Activated CD4-positive, CD25-positive, alpha-beta regulatory T cell (primary cell): ENCODE measurements at places on chromosomes 4 and X.

DNA sequence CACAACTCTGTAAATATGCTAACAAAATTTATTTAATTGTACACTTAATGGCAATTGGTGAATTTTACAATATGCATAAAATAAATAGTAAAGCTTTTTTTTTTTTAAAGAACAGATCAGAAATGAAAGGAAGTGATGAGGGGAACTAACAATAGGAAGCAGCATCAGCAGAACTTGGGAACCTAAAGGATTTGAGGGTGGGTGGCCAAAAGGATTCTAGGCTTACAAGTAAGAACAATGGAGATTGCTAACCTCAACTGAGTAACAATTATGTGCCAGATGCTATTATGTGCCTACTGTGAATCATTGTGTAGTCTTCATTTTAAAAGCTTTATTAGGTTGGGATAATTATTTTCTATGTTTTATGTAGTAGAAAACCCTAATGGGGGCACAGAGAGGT lies 185.2 kb downstream of the LDB2 start:
- DNase-seq: no peak

- no peak for DNase-seq
These were observed 57.9 kb downstream of the PASD1 start for GRCh38 chrX:151621422-151621821.

DNA sequence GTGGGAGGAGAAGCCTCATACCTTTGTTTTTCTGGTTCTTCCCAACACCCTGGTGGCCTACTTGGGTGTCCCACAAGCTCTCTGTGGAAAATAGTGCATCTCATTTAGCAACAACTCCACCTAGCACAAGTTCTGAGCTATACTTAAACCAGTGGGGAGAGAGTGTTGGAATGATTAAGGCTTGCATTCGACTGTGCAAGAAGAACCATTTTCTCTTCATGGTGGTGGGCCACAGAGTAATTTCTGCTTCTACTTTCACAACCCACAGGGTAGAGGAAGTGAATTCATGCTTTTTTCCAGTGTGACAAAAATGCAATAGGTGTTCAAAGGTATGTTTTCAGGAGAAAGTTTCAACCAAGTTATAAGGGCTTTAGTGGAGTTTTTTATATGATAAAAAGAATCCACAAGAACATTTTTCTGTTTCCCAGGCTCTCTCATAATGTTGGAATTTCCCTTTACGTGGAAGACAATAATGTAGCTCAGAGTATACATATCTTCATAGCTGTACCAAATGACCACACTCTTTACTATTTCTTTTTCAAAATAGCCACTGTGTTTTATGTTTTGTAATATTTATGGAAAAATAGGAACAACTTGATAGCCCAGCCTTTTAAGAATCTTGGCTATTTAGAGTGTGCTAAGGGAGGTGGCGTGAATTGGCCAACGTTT lies 80.3 kb upstream of the HHIP start:
- no peak for DNase-seq

- DNase-seq: no peak
These were observed 98.3 kb downstream of the GK start for GRCh38 chrX:30751497-30751896.
